Suppressor macrophage (primary cell): ENCODE measurements at places on chromosomes 7 and 10.

DNA sequence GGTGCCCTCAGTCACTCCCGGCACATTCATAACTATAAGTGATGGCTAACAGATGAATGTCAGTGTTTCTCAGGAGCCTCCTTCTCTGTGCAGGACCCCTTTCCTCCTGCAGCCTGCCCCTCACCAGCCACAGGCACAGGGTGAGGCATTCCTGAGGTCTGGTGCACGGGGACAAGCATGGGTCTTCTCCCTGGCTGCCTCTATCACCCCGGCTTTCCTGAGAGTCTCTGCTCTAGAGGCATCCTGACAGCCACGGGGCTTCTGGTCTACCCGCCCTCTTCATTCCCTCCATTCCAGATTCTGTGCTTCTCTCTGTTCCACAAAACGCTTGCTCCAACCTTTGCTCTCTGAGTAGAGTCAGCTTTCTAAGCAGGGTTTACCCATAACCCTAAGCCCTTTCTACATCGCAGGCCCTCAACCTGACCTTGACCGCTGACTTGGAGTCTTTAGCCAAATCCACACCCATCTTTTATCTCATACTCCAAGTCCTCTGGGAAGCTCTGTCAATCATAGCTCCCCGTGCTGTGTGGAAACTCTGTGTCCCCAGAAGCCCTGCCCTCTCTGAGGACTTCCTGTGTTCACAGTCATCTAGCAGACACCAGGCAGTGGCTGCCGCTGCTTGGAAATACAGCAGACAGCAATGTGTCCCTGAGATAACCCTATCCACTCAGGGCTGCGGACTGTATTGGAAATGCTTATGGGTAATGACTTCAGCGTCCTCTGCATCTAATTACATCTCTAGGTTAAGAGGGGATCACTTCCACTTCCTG lies 159.0 kb downstream of the SFMBT2 start:
- no peak for DNase-seq

DNA sequence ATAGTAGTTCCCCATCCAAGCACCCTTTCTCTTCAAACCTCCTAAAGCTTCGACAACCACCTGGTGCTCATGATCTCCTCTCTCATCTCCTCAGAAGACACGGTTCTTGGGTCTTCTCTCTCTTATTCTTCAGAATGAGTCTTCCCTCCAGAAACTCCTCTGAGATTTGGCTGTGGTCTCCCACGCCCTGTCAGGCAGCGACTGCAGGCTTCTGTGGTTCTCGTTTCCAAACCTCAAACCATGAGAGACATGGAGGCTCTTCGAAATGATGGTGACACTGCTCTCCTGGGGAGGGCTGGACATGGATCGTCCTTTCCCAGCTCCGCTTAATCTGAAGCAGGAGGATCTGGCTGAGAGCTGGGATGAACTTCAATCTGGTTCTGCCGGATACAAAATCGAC lies 78.6 kb upstream of the PITRM1 start:
- DNase-seq: no peak

DNA sequence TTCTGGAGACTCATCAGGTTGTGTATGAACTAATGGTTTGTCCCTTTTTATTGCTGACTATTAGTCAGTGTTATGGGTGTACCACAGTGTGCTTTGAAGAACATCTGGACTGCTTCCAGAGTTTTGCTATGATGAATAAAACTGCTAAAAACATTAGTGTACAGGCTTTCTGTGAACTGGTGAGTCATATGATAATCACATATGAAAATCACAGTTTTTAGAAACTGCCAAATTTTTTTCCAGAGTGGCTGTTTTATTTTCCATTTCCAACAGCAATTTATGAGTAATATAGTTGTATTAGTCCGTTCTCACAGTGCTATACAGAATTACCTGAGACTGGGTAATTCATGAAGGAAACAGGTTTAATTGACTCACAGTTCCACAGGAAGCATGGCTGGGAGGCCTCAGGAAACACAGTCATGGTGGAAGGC lies 281.2 kb upstream of the VSTM2A start:
- DNase-seq: no peak

- DNase-seq: no peak
These were observed 151.6 kb upstream of the TBX20 start for GRCh38 chr7:35405461-35405860.

DNA sequence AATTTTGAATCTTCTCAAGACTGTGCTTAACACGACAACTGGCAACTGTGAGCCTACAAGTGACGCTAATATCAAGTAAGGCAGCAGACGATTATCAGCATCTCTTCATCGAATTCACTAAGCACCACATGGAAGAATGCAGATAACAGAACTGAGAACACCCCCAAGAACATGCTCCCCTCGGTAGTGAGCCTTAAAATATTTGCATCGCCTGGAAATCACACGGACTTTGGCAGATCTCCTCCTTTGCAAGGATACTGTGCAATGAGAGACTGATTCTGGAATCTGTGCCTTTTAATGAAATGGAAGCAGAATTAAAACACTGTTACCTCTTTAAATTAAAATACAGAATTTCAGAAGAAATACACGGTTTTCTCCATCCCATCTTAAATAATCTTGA lies 38.2 kb upstream of the NEBL start:
- no peak for DNase-seq

GRCh38 chr7:135194494-135195095 lies 16.7 kb downstream of the WDR91 start:
- no peak for DNase-seq

GRCh38 chr10:72218325-72218724 lies 2.2 kb upstream of the ASCC1 start:
- peak; percentile 13 for DNase-seq

- DNase-seq: no peak
These were observed 10.8 kb downstream of the NEURL1 start for GRCh38 chr10:103504181-103504783.

GRCh38 chr10:96496281-96496925 lies 17.3 kb downstream of the TLL2 start:
- DNase-seq: no peak

DNA sequence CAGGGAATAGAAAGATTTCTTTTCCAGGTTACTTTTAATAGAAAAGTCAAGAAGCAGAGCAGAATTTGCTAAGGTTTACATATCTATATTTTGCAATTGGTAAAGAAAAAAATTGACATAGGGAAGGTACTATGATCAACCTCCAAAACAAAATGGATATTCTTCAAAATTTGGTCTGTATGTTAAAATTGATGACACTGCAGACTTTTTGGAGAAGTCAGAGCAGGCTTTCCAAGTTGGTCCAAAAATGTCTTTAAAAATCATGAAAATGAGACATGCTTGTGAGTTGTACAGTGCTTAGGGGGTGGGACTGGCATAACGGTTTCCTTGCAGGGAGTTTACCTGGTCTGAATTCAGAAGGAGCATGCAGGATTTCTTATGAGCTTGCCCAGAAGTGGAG lies 77.0 kb downstream of the TFPI2 start:
- no peak for DNase-seq

DNA sequence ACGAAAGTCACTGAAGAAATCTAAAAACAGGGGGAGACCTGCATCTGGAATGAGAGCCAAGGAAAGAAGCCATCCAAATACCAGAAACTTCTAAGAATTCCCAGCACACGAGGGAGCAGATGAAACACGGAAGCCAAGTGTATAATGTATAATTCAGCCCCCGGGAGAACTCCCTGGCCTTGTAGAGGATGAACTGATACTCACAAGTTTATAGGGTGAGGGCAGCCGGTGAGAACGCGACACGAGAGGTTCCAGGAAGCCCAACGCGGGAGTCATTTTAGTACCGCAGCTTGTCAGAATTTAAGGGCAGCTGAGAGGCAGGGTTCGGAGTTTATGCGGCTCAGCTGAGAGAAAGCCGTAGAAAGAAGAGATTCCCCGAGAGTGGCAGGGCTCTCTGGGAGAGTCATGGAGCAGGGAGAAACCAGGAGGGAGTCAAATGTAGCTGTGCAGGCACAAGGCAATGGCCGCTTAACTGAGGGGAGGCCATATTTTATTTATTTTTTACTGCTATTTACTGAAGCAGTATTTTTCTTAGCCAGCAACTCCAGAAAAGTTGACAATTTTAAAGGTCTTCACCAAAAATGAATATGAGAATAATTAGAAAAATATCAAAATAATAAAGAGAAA lies 164.0 kb downstream of the NPSR1 start:
- no peak for DNase-seq

DNA sequence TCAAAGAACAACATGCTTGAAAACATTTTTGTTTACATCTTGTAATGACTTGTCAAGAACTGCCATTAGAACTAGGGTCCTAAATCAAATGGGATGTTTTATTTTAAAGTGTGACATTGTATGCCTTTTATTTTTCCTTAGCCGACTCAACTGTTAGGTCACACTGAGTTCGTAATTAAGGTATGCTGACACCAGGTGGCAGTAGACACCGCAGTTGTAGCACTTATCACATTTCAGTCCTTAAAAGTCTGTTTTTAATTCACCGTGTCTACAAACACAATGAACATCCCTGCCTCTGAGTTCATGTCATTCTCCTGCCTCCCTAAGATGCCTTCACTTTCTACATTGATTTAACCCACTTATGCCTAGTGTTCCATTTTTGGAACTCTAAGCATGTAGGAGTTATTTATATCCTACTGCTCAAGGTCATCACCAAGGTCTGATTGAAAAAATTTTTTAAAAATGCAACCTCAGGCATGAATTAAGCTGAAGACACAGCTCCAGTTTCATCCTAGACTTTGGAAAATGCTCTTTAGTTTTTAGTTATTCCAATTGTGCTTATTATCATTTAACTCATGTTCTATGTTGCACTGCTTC lies 186.1 kb downstream of the BMPER start:
- peak; percentile 5 for DNase-seq
